Hippocampal formation (tissue), 2 donors: ENCODE measurements at places on chromosomes 7 and 10.

DNA sequence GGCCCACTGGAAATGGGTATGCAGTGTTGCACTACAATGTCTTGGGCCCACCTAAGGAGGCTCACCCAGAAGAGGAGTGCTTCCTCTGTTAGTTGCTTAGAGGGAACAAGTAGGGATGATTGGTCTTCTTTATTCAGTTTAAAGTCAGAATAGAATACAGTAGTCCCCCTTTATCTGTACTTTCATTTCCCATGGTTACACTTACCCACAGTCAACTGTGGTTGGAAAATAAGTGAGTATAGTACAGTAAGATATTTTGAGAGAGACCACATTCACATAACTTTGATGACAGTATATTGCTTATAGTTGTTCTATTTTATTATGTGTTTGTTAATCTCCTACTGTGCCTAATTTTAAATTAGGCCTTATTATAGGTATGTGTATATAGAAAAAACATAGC lies 151.4 kb downstream of the COL28A1 start:
- no peak for DNase-seq

DNA sequence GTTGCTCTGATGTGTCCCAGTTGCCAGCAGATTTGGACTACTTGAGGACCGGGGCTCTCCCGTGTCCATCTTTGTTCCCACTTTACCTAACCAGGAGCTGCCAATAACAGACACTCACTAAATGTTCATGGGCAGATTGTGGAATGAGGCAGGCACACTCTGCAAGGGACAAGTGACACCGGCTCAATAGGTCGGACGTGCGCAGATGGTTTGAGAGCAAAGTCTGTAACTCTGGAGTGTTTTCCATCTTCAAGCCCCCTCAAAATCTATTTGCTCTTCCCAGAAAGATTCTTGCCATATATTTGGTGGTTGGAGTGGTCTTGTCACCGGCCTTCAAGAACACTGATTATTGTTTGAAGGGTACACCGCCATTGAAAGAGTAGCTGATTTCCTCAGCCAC lies 47.2 kb downstream of the THNSL1 start:
- DNase-seq = no peak

- no peak for DNase-seq
Observed at GRCh38 chr7:51369746-51370145, 53.1 kb upstream of the COBL start.

DNA sequence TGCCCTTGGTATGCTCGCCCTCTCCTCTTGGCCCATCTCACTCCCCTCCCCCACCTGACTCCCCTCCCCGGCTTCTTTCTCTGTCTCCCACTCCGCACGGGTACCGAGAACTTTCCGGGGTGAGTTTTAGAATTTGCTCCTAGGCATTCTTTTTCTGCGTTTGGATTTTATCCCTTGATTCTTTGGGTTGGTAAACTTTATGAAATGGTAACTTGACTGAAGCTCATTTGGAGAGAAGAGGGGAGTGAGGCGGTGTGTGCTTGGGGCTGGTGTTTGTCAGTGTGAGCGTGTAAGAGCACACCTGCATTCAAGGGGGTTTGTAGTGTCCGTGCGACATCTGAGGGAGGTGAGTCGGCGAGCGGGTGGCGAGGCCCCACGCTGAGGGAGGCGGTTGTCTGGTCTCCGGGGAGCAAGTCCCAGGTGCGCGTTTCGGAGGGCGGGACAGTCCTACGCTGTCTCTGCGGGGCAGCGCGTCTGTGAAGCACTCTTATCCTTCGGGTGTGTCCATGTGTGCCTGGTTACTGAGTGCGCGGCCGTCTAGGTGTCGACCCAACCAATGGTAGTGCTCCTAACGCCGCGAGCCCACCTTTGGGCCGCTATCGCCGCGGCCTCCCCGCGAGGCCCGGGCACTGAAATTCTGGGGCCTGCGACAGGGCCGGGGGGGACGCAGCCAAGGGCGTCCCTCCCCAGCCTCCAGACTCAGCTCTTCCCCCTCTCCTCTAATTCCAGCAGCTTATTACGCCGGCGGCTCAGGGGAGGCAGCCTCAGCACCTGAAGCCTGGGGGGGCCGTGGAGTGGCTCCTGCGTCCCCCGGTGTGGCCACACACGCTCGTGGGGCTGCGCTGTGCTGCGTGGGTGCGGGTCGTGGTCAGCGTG lies 2.6 kb upstream of the ZNF503 start:
- DNase-seq = no peak

DNA sequence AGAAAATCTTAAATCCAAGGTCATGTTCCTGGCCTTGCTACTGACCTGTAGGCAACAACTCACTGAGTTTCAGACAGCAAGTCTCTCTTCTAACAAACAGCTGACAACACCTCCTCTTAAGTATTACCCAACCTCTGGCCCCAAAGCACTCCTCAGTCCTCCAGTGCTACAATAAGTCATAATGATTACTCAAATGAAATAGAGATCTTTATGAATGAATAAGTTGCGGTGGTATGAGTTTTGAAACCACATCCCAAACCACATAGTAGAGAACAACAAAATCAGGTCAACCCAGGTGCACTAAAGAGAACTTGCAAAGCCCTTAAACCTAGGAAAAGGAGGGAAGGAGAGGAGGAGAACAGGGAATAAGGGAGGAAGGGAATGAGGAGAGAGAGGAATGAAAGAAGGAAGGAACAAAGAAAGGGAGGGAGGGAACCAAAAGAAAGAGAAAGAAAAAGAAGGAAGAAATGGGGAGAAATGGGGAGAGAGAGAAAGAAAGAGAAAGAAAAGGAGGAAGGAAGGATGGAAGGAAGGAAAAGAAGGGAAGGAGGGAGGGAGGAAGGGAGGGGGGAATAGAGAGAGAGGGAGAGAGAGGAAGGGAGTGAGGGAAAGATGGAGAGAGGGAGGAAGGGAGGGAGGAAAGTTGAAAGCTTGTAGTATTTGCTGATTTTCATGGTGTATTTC lies 142.8 kb upstream of the CALCR start:
- no peak for DNase-seq

GRCh38 chr10:1669433-1669832 lies 67.9 kb downstream of the ADARB2 start:
- DNase-seq = no peak

DNA sequence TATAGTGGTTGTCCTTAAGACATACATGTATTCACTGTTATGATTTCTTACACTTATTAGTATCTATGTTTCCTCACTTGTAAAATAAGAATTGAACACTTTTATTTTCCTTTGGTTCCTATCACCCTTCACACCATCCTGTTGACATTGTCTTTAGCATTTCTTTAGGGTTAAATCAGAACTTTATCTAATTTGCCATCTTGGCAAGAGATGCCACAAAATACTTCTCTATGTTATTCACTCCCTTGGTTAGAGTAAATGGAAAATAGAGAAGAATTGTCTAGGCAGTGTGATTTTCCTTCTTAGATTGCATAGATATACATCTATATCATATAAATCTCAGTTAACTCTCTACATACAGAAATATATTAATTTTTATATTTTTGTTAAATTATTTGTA lies 204.7 kb downstream of the SEMA3D start:
- DNase-seq = no peak

GRCh38 chr7:99386584-99387238 lies 12.2 kb downstream of the ARPC1B start:
- DNase-seq = no peak

- peak; percentile 75 for DNase-seq
Observed at GRCh38 chr10:59177031-59177797, 771 bp downstream of the PHYHIPL start.

DNA sequence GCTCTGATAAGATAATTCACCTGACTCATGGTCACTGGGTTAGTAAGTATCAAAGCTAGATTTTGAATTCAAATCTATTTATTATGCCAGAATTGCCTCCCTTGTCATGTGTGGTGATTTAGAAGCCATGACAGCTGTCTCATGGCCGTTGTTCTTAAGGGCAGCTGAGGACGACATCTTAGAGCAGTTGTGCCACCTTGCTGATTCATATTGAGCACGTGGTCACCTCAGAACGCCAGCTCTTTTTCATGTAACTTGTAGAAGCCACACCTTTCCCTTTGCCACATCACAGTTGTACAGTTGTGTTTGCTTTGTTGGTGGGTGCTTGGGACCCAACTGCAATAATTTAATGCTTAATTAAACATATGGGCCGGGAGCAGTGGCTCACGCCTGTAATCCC lies 4.3 kb upstream of the PIK3AP1 start:
- no peak for DNase-seq

DNA sequence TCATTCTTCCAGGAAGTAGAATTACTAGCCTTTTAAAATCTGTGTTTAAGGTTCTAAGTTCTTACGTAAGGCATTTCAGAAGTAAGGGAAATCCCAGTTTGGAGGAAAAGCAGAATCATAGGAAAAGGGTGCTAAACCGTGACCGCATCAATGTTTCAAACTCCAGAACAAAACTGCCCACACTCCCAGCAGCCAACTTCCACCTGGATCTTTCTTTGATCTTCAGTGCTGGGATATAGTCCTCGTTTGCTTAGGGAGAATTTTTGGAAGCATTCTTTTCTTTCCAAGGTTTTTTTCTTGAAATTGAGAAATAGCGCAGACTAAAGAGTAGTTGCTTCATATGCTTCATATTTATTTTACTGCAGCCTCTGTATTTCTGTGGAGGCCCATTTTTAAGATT lies 8.9 kb downstream of the PROSER2 start:
- no peak for DNase-seq

DNA sequence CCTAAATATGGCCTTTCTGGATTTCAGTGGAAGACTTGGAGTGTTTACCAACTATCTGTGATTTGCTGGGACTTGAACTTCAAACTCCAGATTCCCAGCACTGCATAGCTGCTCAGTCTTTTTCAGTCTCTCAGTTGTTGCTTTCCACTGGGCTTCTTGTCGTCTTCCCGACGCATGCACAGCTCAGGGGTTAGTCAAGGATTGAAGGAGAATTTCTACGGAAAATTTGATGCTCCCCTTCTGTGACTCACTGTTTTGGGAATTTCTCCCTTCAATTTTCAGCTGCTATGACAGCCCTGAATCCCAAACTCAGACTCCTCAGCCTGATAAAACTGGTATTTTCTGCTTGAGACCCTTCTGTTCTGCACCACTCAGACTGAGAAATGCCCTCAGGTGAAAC lies 91.7 kb downstream of the CYP26A1 start:
- no peak for DNase-seq

- no peak for DNase-seq
Observed at GRCh38 chr10:70551466-70551865, 51.1 kb downstream of the PRF1 start.

- no peak for DNase-seq
Observed at GRCh38 chr10:86972613-86973380, 4.5 kb downstream of the ADIRF start.

DNA sequence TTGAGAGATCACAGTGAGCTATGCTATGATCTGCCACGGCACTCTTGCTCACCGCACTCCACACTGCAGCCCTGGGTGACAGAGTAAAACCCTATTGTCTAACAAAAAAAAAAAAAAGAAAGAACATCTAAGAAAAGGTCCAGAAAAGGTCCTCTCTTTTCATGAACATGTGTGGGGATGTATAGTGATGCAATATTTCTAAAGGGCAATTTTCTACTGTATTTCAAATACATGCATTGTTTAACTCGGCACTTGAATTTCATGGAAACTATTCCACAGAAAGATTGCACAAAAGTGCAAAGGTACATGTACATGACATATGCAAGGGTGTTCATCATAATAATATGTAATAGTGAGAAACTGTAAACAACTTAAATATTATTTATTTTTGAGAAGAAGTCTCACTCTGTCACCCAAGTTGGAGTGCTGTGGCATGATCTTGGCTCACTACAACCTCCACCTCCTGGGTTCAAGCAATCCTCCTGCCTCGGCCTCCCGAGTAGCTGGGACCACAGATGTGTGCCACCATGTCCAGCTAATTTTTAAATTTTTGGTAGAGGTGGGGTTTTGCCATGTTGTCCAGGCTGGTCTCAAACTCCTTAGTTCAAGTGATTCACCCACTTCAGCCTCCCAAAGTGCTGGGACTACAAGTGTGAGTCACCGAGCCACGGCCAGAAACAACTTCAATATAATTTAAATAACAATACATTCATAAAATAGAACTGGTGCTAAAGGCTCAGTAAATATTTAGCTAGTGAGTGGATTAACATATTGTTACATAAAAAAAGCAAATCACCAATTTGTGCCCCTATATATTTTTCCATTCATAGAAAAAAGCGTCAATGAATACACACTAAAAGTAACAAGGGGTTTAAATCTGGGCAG lies 1.3 kb upstream of the PPRC1 start:
- DNase-seq = no peak

DNA sequence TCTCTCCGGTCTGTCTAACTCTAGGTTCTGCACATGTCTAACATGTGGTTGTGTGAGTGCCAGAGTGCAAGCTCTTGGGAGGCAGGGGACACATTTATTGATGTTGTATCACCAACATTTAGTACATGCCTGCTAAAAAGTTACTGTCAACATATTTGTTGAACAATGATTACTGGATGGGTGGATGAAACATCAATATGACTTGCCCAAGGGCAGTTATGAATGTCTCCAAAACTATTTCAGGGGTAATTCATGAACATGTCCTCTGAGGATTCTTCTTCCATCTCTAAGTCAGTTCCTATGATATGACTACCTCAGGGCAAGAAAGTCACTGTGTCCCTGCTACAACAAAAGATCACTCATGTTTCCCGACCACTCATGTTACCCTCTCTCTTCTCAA lies 91.3 kb upstream of the STEAP1B start:
- DNase-seq = no peak

GRCh38 chr7:55060636-55061022 lies 41.8 kb downstream of the EGFR start:
- DNase-seq = no peak

GRCh38 chr10:93849593-93849992 lies 44.2 kb upstream of the SLC35G1 start:
- DNase-seq = no peak

GRCh38 chr10:30823651-30824050 lies 194.1 kb upstream of the LYZL2 start:
- DNase-seq = no peak

DNA sequence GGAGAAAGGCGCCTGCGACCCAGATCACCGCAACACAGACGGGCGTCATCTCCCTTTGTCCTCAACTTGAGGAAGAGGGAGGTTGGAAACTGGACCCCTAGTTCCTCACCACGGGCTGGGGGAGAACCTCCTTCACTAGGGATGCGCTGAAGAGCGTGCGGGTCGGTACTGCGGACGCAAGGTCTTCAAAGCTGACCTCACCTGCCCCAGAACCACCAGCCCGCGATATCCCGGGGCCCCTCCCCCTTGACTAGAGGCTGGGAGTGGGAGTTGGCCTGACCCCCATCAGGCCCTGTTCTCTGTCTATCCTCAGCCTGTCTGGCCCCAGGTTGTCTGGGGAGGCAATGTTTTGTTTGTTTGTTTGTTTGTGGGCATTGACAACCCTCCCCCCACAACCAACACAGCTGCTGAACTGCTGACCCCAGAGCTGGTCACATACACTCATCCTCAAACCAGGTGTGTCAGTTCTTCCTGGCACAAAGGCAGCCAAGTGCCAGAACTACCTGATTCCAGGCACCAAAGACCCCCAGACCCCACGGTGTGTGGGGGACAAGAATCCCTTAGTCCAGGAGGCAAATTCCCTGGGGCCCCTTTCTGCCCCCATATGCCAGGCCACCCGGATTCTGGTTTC lies 2.9 kb downstream of the NPM3 start:
- DNase-seq = no peak

GRCh38 chr10:44068716-44069482 lies 316.0 kb downstream of the CXCL12 start:
- DNase-seq = no peak
